ENCODE measurements at places on chromosomes 3 and 15.

DNA sequence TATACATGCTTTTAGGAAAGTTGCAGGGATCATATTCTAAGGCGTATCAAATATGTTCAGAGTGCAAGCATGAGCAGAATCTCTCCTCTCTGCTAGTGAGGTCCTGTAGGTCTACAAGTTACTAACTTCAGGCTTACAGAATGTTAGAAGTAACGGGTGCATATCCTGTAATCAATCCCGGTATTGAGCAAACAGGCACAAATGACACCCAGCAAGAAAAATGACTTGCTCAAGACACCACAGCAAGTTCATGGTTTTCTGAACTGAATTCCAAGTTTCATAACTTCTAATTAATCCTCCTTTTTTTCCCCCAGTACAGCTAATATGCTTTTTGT is 353.9 kb upstream of the TPRG1 start:
- DNase-seq, result no peak

DNA sequence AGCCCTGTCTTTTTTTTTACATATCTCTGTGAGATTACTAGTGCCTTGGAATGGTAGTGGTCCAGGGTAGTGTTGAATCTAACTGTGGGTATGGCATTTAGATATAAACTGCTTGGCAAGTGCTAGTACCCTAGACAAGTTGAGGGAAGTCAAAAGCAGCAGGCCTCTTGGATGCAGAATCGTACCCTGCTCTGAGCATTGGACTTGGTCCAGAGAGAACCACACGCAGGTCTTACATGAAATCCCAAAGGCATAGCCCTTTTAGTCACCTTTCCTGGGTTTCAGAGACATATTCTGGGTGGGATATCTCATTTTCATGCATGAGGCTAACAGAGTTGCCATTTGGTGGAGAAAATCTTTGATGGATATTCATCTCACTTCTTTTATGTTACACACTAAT is 641.4 kb downstream of the PDCD6IP start:
- DNase-seq, result no peak

DNA sequence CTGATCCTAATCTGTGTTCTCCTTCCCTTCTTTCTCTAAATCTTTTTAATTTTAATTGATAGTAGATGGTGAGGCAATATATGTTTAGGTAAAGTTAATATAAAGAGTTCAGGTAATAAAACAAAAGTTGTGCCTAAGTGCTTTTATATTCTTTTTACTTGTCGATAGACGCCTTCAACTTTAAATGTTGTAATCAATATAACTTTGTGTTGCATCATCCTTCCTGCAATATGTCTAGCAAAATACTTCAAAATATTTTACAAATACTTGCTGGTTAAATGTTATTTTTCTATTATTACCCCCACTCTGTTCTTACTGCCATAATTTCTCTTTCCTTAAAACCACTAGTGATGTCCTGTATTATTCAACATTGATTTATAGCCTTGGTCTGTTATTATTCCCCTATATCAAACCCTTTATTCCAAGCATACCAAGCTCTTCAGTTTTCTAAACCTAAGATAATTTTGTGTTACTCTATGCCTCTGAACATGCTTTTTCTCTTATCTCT is 92.4 kb downstream of the NAALADL2 start:
- DNase-seq, result no peak

DNA sequence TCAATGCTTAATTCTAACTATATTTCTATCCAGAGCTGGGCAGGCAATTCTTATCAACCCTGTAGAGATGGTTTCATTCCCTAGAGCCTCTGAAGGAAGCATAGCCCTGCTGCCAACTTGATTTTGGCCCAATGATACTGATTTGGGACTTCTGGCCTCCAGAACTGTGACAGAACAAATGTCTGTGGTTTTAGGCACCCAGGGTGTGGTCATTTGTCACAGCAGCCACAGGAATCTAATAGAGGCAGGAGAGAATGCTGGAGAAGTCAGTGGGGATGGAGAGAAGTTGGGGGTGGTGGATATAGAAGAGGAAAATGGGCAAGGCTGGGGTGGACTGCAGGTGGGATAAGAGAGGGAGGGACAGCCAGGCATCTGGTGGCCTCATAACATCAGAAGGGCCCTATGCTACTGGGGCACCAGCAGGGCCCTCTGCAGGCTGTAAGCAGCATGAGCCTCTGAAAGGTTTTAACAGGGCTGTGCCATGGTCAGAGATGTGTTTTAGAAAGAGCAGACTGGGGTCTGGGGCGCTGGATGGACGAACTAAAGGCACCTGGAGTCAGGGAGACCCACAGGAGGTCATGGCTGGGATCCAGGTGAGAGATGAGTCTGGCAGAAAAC is 19.8 kb downstream of the MRPS11 start:
- no peak for DNase-seq

GRCh38 chr3:16840101-16840424 is 44.7 kb upstream of the PLCL2 start:
- no peak for DNase-seq

GRCh38 chr15:99295840-99296239 is 44.6 kb downstream of the LRRC28 start:
- DNase-seq, result no peak

DNA sequence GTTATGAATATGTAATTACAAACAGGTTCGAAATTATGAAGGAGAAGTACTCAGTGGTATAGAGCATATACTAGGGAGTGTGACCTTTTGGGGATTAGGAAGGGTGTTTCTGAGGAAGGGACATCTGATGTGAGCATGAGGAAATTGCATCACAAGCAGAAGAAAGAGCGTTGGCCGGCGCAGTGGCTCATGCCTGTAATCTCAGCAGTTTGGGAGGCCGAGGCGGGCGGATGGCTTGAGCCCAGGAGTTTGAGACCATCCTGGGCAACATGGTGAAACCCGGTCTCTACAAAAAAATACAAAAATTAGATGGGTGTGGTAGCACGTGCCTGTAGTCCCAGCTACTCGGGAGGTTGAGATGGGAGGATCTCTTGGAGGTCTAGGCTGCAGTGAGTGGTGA is 6.9 kb downstream of the CMTM7 start:
- DNase-seq, result no peak

DNA sequence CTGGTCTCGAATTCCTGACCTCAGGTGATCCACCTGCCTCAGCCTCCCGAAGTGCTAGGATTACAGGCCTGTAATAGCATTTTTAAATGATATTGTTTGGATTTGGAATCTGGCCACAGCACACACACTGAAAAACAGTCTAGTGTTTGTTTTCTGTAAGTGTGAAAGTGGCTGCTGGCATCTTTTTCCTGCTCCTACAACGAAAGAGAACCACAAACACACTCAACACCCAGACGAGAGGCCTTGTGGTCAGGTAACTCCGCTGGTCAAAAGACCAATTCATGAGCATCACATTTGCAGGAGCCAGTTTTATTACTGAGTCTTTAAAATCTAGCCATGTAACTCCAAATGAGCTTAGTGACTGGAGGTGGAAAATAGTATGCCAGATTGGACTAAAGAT is 50.2 kb downstream of the IMPG2 start:
- no peak for DNase-seq

DNA sequence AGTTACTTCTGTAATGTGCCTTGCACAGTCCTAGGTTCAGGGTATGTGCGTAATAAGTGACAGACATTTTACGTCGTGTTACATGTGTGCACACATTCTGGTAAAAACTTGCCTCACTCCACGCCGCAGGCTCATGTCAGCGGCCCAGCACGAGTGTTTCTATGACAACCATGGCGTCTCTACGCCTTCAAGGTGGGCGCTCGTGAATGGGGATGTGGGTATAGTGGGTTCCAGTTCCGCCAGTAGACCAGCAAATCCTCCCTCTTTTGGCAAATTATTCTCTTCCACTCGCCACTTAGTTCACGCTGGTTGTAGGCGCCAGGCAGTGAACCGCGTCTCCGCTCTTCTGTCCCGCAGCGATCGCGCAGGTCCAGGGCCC is 40.3 kb downstream of the CHST14 start:
- DNase-seq, result no peak

- no peak for DNase-seq
These were observed 369.0 kb upstream of the CDIN1 start for GRCh38 chr15:36210426-36210825.

DNA sequence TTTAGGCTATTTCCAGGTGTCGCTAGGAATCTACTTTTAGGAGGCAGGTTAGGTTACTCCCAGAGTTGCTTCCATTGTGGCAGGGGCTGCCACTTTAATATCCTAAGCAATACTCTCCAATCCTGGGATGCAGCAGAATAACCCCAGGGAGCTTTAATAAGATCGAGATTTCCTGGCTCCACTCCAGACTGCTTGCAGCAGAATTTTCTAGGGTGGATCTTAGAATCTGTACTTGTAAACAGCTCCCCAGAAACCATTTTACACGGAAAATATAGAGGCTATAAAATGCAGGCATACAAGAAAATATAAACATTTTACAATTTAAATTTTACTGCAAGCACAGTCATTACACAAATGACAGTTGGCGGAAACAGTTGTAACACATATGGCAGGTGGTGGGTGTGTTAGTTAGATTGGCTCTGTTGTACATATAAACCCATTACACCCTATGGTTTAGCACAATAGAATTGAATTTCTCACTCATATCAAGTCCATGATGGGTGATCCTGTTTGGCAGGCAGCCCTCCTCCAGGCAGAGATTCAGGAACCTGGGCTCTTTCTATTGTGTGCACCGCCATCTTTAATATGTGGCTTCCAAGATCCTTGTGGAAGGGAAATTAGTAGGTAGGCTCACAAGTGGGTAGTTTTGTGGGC is 35.0 kb upstream of the TNFAIP8L3 start:
- no peak for DNase-seq

DNA sequence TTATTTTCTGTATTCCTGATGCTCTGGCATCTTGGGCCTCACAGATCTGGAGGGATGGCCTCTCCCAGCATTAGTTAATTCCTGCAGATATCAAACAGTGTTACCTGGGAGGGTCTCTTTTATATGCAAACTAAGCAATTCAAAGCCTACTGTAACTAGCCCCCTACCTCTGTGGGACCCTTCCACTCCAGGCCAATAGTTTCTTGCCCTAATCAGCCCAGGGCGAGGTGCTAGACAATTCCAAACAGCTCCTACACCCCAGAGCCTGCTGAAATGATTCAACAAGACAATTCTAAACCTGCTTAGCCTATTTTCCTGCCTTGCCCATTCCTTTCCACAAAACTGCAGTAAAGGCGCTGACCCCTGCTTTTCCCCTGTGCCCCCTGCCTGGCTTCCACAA is 106.6 kb upstream of the IGSF10 start:
- DNase-seq, result no peak

GRCh38 chr3:22634433-22634832 is 568.7 kb upstream of the UBE2E2 start:
- DNase-seq, result no peak

DNA sequence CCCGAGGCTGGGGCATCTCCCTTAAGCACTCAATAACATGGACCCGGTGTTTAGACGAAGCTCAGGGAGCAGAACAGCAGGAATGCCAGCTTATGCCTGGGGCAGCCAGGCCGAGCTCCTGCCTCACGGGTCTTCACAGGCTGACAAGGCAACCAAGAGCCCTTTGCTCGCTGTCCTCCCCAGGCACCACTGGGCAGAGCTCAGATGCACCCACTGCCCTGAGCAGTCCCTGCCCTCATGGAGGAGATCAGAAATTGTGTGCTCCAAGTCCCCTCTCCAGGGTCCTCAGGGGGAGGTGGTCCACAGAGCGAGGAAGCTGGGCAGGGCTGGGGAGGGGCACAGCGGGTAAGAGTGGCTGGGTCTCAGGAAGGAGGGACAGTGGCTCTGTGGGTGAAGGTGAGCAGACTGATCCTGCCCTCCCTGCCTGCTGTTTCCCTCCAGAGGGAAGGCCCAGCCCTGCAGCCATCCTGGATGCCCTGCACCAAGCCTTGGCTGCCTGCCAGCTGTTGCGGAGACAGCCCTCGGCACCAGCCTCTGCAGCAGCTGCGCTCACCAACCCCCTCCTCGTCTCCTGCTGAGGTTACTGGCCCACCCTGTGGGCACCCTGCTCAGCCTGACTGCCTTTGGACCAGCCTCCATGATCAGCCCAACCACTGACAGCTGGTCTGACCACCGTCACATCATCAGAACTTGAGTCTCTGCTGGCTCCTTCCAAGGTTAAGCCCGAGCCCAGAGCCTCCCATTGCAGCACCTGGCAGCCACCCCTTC is 21.1 kb upstream of the GP9 start:
- no peak for DNase-seq

GRCh38 chr3:133488785-133489367 is 84.6 kb upstream of the CDV3 start:
- peak; percentile 38 for DNase-seq

DNA sequence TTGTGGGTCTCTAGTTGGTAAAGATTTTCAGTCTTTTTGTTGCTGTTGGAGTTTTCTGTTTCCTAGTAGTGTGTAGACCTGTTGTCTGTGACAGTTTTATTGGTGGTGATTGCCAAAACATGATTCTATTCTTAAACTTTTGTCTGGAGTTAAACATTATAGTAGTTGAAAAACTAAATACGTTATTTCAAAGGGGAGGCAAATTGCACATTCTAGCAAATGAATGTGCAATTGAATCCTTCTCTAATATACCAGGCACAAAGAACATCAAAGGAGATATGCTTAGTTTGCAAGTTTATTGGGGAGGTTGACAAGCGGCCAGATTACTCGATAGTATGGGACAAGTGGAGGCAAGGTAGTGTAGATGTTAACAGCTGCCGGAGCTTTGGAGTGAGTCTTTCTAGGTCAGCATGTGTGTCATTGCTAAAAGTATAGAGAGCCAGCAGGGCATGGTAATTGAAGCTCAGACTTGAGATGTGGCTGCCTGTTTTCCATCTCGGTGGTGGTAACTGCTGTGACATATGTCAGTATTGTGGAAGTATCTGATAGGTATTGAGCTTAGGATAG is 20.6 kb downstream of the CHD2 start:
- no peak for DNase-seq

DNA sequence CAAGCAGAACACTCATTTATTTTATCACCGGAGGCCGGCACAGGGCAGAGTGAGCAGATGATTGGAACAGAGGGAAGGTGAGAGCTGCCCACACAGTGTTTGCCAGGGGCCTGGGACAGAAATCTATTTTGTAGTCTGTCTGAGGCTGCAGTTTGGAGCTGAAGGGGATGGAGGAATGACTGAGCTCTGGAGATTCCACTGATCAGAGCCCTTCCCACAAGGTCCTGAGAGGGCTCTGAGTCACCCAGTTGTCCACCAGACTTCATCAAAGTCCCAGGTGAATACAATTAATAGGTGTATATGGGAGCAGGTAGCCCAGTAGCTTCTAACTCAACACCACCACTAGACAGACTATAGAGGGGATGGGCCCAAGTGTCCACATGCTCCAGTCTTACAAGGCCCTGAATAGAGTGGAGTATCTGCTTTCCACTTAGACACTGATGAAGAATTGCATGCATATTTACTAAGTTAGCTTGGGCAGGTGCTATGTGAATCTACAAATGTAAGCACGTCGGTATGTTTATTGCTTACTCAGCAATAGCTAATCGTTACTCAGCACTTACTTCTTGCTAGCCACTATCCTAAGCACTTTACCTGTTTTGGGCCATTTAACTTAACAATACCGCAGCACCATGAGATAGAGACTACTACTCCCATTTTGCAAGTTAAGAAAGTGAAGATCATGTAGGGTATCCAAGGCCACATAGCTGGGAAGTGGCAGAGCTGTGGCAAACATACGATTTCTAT is 2.7 kb upstream of the STARD5 start:
- no peak for DNase-seq

All from non-pigmented ciliary epithelial cell (primary cell).